ENCODE measurements at places on chromosomes 2 and 18.

DNA sequence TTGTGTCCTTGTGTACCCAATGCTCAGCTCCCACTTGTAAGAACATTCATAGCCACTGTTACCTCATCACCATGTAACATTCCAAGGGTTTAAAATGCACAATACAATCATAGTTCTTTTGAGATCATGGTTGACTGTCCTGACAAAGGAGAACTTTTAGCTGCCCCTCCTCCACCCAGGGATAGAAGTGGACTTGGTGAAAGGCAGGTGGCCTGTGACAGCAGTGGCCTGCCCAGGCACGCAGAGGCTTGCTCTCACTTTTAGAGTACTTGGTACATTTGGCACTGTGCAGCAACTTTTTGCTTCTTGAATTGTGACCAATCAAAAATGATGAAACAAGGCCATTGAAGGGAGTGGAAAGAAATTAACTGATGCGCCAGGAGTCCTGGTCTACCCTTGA lies 108.7 kb downstream of the ANKRD44 start:
- no peak for DNase-seq

GRCh38 chr2:44771522-44771921 lies 170.0 kb upstream of the SIX3 start:
- DNase-seq, result no peak

- DNase-seq, result peak; percentile 49
Observed at GRCh38 chr2:113979191-113980128, 89.6 kb downstream of the ACTR3 start.

DNA sequence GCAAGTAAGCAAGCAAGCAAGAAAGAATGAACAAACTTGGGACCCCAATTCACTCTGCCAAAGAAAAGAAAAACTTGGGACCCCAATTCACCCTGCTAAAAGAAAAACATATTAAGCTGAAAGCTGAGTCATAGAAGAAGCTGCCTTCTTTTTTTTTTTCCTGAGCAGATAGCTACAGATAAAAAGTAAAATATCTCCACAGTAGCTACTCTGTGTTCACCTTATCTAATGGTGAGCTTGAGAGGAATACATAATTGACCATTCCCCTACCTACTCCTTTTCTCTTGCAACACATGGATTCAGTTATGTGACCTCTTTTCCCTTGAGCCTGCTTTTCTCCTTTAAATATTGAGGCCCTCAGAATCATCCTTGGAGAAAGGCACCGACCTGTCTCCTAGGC lies 63.0 kb downstream of the MCFD2 start:
- no peak for DNase-seq

DNA sequence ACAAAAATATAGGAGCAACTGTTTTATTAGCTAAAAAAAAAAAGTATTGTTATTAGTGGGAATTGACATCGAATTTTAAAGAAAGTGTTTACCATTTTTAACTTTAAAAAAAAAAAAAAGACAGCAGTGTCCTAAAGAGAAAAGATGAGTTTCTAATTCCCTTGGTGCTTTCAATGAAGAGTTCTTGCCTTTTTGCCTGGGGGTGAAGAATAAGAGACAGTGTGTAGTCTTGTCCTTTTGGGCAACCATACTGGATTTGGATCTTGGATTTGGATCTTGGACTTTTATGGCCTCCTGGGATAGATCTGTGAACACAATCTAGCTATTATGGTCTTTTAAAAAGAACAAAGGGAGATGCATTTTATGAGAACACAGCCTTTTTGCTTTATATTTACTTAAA lies 60.2 kb upstream of the GLS start:
- DNase-seq, result no peak

- DNase-seq, result no peak
Observed at GRCh38 chr2:103252781-103253180, 490.9 kb downstream of the TMEM182 start.

DNA sequence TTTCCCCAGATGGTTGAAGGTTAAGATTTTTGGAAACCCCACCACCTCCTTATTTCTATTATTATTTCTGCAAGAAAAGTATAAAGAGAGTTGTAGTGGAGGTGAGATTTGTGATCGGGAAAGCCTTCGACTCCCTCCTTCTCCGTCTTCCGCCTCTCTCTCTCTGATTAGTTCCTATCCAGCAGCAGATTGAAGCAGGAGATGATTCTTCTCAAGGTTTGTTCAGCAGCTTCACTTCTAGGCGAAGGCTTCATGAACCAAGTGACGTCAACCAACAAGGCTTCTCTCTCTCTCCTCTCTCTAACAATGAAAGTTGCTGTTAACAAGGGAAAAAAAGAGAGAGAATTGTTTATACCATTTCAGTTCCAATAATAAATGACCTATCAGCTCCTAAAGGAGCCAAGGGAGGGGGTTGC lies at the start of gene BAZ2B:
Gene BAZ2B (minus strand): TSS at position 263 of the 416 bp plus-strand sequence. CDS start 137,829 bp downstream, outside the sequence.
- no peak for DNase-seq

GRCh38 chr18:32803568-32803967 lies 30.7 kb upstream of the KLHL14 start:
- DNase-seq, result no peak

- DNase-seq, result no peak
Observed at GRCh38 chr18:49009661-49010060, 58.9 kb upstream of the SMAD7 start.

DNA sequence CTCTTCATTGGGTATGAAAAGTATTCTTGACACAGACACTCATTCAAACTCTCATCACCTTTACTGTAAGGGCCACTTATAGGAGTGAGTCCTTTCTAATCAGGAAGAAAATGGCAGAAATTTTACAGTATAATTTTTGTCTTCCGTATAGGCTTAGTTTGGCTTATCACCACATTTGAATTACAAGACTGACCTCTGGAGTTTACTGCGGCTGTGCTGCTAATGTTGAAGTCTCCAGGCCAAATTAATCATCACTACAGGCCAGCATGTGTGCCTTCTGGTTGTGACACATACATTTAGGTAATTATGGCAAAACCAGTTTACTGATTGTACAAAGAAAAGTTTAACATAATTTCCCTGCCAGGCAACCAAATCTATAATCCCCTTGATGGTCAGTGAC lies 753.6 kb upstream of the GCFC2 start:
- DNase-seq, result no peak

DNA sequence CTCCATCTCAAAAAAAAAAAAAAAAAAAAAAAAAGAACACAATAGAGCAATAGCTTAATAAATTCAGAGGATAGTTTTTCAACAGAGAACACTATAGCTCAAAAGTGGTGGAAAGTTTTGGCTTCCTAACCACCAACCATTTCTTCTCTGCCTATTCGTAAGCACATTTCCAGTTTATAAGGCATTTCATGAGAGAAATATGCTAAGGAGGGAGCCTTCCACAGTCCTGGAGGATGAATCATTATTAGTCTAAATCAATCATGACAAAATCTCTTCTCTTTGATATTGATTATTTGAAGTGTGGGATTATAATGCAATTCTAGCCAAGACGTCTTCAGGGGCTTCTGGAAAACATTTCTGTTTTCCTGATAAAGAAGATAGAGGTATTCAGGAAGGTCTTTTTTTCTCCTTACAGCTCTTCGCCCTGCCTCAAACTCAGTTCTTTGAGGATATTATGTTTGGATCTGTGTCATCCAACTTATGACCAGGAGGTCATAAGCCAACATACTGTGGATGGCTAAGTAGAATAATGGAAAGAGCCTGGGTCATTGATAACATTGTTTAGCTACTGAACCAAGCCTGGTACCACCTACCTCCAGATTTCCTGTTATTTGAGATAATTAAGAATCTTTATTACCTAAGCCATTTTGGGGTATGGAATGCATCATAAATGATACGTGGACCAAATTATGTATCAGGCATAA lies 207.3 kb downstream of the TRIB2 start:
- no peak for DNase-seq

- no peak for DNase-seq
Observed at GRCh38 chr2:173407646-173408045, 53.0 kb downstream of the CDCA7 start.

Measured in activated naive CD4-positive, alpha-beta T cell treated with Interleukin-2 at 50 U/mL for 16 hours (primary cell).